ENCODE measurements at places on chromosomes 6 and 20. TPM values are rescaled to one million over a fixed set of nuclear protein-coding genes. Genes with fewer than 3 reads are reported as not detected.

DNA sequence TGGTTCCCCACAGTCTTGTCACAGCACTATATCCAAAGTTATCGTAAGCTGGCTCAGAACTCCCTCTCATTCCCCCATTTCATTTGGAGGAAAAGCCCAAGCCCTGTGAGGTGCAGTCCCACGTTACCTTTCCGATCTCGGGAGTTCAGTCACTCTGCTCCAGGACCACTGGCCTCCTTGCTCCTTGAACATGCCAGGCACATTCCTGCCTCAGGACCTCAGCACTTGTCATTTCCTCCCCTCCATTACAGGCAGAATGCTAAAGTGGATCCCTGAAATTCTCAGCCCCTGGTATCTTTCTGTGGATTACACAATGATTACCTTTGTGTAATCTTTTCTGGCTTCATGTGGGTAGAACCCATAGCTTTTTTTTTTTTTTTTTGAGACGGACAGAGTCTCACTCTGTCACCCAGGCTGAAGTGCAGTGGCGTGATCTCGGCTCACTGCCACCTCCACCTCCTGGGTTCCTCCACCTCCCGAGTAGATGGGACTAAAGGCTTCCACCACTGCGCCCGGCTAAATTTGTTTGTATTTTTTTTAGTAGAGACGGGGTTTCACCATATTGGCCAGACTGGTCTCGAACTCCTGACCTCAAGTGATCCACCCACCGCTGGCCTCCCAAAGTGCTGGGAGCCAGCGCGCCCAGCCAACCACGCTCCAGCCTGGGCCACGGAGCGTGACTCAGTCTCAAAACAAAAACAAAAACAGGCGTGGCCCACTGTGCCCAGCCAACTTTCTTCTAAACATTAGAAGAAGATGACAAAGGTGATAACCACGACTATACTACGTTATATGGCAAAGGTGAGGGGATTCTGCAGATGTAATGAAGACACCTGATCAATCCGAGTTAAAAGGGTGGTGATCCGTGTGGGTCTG is 4.0 kb upstream of the OXT start:
- DNase-seq, result no peak

The SLC22A7 gene
- total RNA-seq, result not detected

The UBE2J1 gene
- 34.1 TPM for total RNA-seq

The GRM1 gene
- total RNA-seq, result not detected
